ENCODE measurements at places on chromosomes 3 and 15.
A peak's percentile ranks its signal among the peaks of the same experiment; 100 is the strongest.

GRCh38 chr3:177516158-177517011 is 319.1 kb upstream of the TBL1XR1 start:
- DNase-seq = no peak

GRCh38 chr3:193845144-193845543 is 252.1 kb downstream of the OPA1 start:
- DNase-seq = no peak

DNA sequence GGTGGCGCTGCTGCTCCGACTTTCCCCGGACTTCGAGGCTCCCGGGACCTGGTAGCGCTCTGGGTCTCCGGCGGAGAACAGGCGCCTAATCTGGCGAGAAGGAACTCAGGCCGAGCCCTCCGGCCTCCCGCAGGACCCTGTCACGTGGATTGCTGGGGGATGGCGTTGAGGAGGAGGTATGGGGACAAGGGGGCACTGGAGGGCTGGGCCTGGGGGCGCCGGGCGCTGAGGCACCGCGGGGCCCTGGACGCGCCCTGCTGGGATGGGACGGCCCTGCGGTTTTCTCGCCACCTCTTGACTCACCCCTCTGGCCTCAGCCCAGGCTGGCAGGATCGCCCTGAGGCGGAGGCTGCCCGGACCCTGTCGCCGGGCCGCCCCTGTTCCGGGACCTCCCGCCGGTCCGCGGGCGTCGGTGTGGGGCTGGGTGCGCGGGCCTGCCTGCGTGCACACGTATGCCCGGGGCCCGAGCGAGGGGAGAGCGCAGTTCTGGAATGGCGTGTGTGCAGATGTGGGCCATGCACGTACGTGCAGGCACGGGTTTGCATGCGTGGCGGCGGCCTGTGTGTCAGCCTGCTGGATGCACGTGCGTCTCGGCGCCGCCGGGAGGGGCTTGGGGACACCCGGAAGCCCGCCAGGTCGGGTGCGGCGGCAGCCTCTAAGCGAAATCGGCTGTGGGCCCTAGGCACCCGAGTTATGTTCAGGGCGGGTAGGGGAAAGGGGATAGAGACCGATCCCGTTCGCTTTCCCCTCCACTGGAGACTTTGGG is 752 bp downstream of the C15orf39 start:
- peak; percentile 78 for DNase-seq

- DNase-seq = no peak
Measured at GRCh38 chr15:49134683-49135341, 20.6 kb downstream of the COPS2 start.

GRCh38 chr3:72899349-72899765 is 11.5 kb downstream of the GXYLT2 start:
- no peak for DNase-seq

GRCh38 chr3:118128886-118129285 is 905.8 kb downstream of the IGSF11 start:
- DNase-seq = no peak

DNA sequence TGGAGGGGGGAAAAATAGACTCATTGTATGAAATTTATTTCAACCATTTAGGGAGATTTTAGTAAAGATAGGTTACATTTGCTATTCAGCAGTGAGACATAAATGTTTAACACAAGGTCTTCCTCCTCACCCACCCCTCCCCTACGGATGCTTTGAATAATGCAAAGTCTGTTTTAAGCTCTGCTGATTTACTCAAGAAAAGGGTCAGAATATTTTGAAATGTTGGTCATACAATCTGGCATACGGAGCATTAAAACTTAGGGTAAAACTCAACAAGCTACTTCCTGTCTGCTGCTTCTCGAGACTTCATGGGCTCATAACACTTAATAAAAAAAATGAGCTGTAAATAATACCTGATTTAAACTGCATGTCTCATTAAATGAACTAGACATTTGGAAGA is 156.3 kb downstream of the WNT5A start:
- DNase-seq = no peak

GRCh38 chr3:187041362-187042307 is 97.7 kb downstream of the RPL39L start:
- no peak for DNase-seq

DNA sequence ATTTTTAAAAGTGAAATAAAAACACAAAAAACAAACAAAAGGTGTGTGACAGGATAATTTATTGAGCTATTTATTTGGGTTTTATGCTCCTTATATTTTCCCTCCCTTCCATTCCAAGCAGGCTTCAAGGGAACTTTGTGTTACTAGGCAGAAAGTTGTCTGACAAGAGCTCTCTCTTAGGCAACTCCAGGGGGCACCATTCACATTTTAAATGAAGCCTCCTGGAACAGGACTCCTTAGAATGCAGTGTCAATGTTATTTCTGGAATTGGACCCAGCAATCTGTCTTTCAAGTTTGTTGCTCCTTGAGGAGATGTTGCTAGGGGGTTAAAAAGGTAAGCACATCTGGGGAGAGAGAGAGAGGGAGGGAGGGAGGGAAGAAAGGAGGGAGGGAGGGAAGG is 5.4 kb upstream of the RFX7 start:
- no peak for DNase-seq

All from stimulated activated CD8-positive, alpha-beta memory T cell treated with anti-CD3 and anti-CD28 coated beads, Interleukin-4, amount 100 ng/mL, for 1 hour (primary cell).